ENCODE measurements at places on chromosomes 16 and 17.

DNA sequence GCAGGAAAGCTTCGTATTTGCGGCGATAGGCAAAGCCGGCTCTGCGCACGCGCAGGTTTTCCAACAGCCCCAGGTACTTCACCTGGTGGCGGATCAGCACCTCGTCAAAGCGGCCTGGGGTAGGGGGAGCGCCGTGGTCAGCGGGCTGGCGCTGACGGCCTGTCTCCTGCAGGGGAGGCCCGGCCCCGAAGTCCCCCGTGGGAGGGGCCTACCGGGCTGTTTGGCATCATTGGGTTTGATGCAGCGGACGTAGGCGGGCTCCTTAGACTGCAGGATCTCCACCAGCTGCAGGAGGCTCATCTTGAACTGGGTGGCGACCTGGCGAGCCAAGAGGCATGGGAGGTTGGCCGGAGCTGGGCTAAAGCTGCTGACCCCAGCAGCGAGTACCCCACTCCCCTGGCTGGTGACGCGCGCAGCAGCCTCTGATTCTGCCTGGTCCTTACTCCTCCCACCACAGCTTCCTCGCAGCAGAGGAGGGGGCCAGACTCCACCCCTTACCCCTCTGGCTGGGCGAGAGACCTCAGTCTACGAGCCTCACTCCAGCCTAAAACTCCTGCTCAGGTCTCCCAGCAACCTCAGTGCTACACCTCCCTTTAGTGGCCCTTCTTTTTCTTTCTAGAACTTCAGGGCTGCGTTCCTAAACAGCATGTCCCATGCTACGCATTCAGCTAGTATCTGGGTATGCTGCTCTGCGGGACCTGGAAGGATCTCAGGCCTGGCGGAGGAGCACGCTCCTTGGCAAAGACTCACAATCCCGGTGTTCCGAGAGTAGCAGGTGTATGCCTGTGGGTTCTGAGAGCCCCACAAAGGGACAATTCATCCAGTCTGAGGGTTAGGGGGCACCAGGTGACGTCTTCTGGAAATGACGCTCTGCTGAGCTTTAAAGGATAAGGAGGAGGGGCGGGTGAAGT, 16.1 kb upstream of the CRK start:
- DNase-seq = no peak

- no peak for DNase-seq
Observed at GRCh38 chr16:23975293-23975692, 139.5 kb downstream of the PRKCB start.

GRCh38 chr16:17770104-17770503, 299.3 kb upstream of the XYLT1 start:
- no peak for DNase-seq

GRCh38 chr17:1375615-1376014, 24.4 kb downstream of the YWHAE start:
- DNase-seq = no peak

- DNase-seq = no peak
Observed at GRCh38 chr16:65406116-65406515, 284.3 kb upstream of the CDH11 start.

DNA sequence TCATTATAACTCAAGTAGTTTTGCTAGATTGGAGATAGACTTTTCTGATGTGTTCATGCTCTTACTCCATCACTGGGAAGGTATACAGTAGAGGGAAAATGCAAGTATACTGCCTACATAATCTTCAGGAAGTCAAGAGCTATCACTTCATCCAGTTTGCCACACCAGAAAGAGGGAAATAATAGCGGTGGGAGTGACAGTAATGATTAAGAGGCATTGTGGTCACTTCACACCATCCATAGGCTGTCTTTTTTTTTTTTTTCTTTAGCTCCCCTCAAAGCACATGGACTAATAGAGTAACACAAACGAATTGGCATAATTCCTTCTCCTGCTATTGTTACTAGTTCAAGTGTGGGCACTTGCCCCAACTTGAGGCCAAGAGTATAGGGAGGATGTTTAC, 28.4 kb upstream of the HLF start:
- no peak for DNase-seq

DNA sequence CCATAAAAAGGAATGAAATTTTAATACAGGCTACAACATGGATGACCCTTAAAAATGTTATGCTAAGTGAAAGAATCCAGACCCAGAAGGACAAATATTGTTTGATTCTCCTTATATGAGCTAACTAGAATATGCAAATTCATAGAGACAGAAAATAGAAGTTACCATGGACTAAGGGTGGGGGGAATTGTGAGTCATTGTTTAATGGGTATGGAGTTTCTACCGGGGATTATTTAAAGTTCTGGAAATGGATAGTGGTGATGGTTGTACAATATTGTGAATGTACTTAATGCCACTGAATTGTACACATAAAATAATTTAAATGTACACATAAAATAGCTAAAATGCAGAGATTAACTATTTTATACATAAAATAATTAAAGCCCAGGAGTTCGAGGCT, 9.2 kb upstream of the MYO18A start:
- DNase-seq = no peak

DNA sequence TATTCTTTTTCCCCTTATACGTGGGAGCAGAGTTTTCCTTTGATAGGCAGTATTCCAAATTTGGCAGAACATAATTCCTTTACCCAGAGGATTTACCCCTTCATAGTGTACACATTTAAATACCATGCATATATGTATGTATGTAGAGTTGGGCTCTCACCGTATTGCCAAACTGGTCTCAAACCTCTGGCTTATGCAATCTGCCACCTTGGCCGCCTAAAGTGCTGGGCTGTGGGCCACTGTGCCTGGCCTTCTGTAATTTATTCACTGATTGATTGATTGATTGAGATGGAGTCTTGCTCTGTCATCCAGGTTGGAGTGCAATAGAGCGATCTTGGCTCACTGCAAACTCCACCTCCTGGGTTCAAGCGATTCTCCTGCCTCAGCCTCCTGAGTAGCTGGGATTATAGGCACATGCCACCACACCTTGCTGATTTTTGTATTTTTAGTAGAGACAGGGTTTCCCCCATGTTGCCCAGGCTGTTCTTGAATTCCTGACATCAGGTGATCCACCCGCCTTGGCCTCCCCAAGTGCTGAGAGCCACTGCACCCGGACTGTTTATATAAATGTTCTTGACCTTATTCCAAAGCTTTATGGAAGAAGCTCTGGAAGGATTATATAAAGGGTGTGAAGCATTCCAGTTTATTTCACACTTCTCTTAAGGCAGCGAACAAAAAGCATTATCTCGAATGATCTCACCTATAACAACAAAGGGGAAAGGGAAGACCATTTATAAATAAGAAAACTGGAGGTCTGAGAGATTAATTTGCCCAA, 14.9 kb downstream of the GLG1 start:
- DNase-seq = no peak

- DNase-seq = no peak
Observed at GRCh38 chr17:73612031-73612472, 32.2 kb downstream of the SDK2 start.

- DNase-seq = peak; percentile 93
Observed at GRCh38 chr17:41647940-41648410, 23.6 kb upstream of the KRT17 start.

DNA sequence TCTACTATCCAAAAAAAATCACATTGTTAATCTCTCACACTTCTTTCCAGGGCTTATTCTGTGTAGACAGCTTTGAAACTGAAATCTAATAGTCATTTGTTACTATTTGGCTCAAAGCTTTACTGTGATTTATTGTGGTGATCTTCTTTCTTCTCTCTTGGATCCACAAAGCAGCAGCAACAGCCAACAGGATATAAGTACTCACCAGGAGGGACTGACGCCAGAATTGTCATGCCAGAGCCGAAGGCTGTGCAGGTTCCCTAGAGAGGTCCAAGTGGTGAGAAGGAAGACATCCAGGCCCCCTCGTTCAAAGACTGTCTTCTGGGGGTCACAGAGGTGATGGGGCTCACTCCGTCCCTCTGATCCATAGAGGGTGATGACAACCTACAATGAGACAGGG, 33.3 kb downstream of the PKD1L3 start:
- DNase-seq = no peak

DNA sequence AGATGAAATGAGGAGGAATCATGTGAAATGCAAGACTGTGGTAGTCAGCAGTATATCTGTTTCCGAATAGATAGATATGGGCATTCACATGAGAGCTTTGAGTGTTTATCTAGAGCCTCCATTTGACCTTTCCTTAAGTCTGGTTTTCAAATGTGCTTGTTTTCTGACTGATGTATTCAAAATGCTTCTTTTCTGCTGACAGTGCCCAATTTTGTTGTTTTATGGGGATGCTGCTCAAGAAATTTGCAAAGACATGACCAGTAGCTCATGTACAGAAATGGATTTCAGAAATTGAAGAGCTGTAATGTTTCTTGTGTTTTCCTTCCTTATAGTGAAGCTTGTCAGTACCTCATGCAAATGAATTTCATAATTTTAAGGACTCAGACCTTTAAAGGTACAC, 903.4 kb upstream of the CDH8 start:
- DNase-seq = no peak

DNA sequence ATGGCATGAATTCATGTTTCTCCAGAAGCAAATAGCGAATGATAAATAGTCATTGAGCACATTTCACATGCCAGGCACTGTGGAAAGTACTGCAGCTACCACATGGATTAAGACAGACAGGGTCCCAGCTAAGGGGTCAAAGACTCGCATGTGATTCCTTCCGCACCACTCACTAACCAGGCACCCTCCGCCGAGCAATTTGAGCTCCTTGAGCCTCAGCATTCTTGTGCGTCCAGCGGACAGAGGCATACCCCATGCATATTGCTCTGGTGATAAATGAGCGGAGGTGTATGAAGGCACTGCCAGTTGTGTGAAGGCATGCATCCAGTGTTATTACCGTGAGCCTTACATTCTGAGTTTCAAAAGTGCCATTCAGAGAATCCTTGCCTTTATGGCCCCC, 358.7 kb downstream of the HS3ST4 start:
- no peak for DNase-seq

DNA sequence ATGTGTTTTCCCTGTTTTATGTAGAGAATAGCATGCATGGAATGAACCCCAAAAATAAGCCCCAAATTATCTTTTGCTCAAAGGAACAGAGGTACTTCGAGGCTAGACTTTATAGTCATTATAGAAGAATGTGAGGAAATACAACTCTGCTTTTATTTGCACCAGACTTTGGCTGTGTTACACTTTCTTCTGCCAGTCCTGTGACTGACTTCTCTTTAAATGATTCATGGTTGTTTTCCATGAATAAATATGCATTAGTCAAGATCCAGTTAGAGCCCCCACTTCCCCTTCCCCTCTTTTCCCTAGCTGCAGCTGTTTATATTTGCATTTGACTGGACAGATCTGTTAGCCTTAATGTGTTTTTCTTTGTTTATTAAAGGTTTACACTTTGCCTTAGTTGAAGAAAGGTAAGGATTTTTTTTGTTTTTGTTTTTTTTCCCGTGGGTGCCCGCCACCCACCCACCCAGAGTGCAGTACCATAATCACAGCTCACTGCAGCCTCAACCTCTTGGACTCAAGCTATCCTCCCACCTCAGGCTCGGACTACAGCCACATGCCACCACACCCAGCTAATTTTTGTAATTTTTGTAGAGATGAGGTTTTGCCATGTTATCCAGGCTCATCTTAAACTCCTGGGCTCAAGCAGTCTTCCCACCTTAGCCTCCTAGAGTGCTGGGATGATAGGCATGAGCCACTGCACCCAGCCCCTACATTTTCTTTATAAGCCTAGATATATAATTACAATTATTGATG, 152.6 kb downstream of the CYB561 start:
- no peak for DNase-seq

DNA sequence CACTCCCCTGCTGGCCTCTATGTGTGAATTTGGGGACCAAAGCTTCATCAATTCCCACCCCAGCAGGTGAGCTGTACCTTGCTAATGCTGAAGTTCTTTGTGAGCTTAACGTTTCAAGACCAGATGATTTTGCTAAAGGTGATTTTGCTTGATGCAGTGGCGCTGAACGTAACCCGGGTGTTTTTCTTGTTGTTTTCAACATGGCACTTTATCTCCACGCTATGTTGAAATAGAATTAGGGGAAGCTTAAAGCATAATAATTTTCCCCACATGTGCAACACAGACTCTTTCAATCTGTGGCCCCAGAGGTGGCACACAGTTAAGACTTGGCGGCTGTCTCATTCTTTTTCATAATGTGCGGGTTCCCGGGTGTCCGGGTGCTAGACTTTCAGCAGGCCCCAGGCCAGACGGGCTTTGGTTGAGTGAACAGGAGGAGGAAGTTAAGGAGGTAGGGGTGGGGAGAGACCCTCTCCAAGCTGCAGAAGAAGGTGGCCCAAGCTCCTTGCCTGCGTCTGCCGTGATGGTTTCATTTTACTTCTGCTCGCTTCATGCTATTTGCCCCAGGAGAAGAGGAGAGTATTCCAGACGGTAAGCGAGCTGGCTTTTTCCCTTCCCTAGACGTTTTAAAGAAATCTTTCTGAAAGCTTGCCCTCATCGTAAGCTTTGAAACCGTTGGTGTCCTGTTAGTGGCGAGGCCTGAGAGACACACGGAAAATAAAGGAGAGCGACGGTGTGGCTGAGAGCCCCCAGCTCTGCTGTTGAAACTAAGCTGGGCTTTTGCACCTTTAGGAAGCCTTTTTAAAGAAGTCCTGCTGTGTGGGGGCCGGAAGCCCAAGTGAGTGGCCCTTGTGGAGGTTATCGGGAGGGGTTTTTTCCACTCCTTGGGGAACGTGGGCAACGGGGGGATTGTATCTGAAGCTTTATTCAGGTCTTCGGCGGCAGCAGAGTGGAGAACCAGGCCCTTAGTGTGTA, 4.2 kb downstream of the FOXC2 start:
- no peak for DNase-seq

- DNase-seq = peak; percentile 96
Observed at GRCh38 chr16:70428178-70428998, 10.5 kb downstream of the ST3GAL2 start.

DNA sequence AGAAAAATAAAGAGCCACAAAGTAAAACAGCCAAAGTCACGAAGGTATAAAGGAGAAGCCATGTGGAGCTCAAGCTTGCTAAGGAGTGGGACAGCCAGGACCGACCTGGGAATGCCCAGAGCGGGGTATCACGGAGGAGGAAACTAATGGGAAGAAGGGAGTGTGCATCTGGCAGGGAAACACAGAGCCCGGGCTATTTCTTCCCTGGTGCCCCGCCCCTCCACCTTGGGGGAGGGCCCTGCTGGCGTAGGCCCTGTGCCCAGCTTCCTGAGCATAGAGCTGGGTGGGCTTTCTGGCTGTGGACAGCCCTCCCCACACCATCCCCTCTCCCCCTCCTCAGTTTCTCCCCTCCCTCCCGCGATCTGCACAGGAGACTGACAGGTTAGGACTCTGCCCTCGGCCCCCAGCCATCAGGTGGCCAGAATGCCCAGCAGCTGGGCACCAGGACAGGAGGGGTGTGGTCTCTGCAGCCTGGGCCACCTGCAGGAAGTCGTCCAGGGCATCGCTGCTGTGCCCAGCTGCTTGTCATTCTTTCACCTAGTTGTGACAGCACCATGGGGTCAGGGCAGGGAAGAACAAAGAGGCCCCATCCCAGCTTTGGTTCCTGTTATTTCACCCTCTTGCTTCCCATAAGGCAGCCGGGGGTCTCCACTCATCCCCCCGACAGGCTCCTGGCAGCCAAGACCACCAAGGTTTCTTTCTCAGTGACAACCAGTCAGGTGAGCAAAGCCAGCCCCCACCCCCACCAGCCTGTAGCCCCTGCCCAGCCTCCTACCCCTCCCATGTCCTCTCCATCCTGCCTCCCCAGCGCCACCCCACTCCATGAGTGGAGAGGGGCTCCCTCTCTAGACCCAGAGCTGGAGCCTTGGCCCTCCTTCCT, 7.1 kb upstream of the DCAF7 start:
- DNase-seq = peak; percentile 57

Measured in aorta (tissue), 5 donors.